ENCODE measurements at places on chromosomes 1 and 21. TPM values are rescaled to one million over a fixed set of nuclear protein-coding genes. Genes with fewer than 3 reads are reported as not detected.

The MAB21L3 gene
- total RNA-seq, result 4.7 TPM

The KRTAP8-1 gene
- not detected for total RNA-seq

The TCHH gene
- 0.06 TPM for total RNA-seq

The IPP gene
- 18.8 TPM for total RNA-seq

The LEMD1 gene
- 1.1 TPM for total RNA-seq

The SLFNL1 gene
- 0.25 TPM for total RNA-seq

The SLAMF7 gene
- total RNA-seq, result 12.9 TPM

DNA sequence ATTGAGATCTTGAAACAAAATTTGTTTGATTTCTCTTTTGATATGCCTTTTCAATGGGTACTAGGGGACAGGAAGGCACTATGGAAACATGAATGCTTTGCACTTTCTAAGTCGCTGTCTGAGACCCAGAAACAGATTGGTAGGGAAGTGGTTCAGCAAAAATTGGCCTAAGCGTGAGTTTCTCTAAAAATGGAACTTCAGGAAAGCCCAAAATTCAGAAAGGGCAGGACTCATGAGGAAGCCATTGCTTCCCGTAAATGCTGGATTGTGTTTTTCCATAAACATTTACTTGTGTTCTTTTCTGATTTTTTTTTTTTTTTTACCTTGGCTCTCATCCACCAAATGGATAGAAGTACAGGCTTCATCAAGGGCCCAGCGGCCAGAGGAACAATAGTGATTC lies 123.7 kb upstream of the ATP1B1 start:
- no peak for DNase-seq

GRCh38 chr1:10250663-10251062 lies 40.3 kb downstream of the KIF1B start:
- DNase-seq, result no peak

- DNase-seq, result no peak
Observed at GRCh38 chr1:121418369-121419049, 233.7 kb downstream of the SRGAP2C start.

- DNase-seq, result no peak
Observed at GRCh38 chr1:31153423-31153822, 86.3 kb downstream of the NKAIN1 start.

- no peak for DNase-seq
Observed at GRCh38 chr1:159932296-159933285, 7.3 kb upstream of the TAGLN2 start.

DNA sequence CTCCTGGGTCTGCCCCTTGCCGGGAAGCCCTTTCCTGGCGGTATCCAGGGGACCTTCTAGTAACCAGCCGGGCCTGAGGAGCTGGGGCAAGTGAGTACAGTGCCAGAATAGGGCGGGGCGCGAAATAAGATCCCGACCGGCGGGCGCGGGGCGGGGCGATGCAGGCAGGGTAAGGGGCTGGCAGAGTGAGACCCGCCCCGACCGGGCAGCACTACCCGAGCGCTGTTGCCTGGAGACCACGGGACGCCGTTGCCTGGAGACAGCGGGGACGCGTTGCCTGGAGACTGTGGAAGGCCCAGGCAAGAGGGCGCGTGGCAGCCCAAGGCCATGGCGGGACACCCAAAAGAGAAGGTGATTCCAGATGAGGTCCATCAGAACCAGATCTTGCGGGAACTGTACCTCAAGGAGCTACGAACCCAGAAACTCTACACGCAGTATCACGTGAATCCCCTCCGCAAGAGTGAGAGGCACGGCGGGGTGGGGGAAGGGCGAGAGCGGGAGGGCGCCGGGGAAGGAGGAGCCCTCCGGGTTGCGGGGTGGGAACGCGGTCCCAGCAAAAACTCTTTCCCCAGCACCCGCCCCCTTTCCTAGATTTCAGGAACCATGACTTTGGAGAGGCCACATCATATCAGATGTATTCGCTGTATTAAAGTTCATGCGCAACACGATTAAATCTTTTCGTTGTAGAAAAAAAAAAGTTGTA lies 24.3 kb downstream of the EBNA1BP2 start:
- peak; percentile 62 for DNase-seq

DNA sequence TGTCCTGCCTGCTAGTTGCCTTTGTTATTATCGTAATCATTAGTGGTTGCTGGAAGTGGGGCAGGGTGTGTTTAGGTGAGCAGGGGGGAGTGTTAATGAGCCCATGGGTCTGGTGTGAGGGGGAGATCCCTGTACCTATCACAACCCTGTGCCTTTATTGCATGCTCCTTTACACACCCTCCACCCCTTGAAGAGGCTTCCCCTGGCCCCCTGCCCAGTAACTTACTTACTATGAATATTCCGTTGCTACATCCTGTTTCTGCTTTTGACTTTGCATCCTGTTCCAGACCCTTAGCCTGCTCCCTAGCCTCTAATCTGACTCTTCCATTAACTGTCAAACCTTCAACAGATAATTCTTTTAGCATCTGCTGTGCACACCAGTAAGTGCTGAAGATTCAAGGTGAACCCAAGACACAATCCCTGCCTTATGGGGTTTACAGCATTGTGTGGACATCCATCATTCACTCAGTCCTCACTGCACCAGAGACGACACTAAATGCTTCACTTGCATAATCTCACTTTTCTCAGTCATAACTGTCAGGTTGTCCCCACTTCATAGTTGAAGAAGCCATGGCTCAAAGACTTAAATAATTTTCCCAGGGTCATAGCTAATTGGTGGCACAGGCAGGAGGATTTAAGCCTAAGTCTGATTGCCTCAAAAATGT lies 47.9 kb downstream of the CDC7 start:
- DNase-seq, result no peak

- DNase-seq, result no peak
Observed at GRCh38 chr1:229230893-229231753, 39.8 kb upstream of the RAB4A start.

DNA sequence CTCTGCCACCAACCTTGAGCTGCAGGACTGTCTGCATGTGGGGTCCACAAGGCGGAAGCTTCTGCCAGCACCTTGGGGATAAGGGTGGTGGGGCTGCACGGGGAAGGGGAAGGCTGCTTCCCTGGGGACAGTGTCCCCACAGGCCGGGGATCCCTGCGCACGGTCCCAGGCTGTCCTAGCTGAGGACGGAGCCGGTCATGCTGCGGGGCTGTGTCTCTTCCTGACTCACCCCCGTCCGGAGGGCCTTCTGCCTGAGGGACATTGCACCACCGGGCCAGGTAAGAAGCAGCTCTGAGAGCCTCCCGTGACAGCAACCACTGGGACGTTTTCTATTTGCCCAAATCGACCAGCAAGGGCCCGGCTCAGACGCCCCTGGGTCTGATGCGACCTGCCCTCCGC lies 29.9 kb downstream of the KRTAP10-1 start:
- DNase-seq, result no peak

- no peak for DNase-seq
Observed at GRCh38 chr1:52795464-52795863, 47.1 kb upstream of the ZYG11A start.

DNA sequence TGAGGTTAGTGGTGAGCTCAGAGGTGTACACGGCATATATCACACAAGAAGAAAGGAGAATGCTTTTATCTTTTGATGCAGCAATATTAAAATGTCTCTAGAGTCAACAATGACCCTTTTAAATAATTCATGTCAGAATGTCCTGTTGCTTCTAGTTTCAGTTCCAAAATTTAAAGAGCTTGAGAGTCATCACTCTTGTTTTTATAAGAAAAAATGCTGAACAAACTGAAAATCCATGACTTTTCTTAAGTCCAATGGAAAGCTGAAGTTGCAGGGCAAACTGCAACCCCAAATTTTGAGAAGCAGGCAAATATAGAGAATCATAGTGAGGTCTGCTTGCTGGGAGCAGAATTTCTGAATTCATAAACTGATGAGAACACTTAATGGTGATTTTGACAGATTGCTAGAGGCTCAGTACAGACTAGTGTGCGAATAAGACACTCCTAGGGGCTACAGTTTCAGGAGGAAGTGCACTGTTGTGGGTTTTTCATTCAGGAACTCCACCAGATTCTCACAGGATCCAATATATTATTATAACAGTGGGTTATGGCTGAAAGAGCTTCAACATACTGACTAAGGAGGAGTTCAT lies 135.1 kb downstream of the CLIC6 start:
- DNase-seq, result no peak

- no peak for DNase-seq
Observed at GRCh38 chr1:15178571-15179484, 25.3 kb downstream of the TMEM51 start.

DNA sequence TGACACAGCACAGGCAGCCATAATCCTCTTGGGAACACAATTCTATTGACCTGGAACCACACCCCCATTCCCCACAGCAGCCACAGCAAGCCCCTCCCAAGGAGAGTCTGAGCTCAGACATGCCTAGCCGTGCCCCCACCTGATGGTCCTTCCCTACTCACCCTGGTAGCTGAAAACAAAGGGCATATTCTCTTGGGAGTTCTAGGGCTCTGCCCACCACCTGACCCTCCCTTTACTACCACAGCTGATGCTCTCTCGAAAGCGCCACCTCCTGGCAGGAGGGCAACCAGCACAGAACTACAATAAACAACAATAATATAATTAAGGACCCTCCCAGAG lies 184.8 kb upstream of the COA6 start:
- no peak for DNase-seq

GRCh38 chr1:113192242-113192641 lies 119.2 kb downstream of the LRIG2 start:
- DNase-seq, result no peak

GRCh38 chr1:228867108-228867950 lies 132.1 kb downstream of the RHOU start:
- DNase-seq, result no peak

- no peak for DNase-seq
Observed at GRCh38 chr1:171754971-171755370, 13.1 kb upstream of the VAMP4 start.

DNA sequence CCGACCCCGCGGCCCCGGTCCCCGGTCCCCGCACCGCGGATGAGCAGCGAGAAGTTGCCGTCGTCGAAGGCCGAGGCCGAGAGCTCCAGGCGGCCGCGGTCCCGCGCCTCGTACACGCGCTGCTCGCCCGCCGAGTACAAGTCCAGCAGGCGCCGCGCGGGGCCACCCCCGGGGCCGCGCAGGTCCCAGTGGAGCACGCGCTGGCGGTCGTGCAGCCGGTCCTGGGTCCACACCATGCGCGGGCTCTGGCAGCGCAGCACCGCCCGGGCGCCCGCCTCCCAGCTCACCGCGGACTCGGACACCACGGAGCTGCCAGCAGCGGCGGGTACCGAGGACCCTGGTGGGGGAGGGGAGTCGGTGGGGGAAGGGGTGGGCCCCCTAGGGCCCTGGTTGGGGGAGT lies 2.9 kb downstream of the MXRA8 start:
- DNase-seq, result no peak

GRCh38 chr1:158115126-158115525 lies 65.6 kb upstream of the CD1D start:
- DNase-seq, result no peak

- DNase-seq, result no peak
Observed at GRCh38 chr21:45818904-45819285, 162.7 kb upstream of the COL6A1 start.

DNA sequence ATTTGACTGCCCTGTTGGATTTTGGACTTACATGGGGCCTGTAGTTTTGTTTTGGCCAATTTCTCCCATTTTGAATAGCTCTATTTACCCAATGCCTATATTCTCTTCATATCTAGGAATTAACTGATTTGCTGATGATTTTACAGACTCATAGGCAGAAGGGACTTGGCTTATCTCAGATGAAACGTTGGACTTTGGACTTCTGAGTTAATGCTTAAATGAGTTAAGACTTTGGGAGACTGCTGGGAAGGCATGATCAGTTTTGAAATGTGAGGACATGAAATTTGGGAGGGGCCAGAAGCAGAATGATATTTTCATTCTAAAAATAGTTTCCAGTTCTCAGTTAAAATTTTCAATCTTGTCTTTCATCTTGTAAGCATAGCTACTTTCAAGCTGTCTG lies 222.3 kb downstream of the COP1 start:
- DNase-seq, result no peak

DNA sequence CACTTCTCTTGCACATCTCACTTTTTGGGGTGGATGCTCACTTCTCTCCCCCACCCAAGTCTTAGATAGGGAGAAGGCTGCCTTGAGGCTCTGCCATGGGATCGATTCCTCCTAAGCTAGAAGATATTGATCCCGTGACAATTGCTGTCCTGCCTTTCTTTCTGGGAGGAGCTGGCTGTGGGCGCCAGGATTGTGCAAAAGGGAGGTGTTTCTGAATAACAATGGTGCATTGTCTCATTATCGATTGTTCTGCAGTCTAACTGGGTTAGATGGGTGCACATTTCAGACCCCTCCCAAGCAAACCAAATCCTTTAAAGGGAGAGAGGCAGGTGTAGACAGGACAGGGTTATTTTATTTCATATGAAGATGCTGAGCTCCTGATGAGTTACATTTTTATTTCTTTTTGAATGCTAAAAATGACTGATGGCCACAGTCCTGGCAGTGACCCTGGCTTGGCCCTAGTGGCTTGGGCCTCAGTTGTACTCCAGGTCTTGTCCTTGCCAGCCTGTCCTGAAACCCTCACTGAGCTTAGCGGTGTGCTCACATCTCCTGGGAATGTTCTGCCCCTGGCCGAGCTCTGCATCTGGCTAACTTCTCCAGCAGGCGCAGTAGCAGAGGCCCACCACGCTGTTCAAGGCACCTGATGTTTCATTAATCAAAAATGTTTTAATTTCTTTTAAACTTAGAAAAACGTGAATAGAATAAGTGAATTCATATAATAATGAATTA lies 99.0 kb upstream of the KAZN start:
- DNase-seq, result no peak

DNA sequence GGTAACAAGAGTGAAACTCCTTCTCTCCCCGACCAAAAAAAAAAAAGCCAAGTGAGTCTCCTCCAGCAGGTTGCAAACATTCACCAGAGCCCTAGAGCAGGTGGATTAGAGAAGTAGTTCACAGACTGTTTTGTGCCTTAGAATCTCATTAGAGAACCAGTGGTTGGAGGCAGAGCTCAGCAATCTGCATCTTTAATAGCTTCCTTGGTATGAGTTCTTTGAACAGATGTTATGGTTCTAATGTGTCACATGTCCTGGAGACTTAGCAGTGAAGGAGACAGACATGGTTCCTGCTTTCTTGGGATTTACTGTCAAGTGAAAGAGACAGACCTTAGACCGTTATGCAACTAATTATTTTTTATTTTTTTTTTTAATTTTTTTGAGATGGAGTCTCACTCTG lies 26.8 kb downstream of the SESN2 start:
- DNase-seq, result no peak

GRCh38 chr1:229041946-229042345 lies 229.0 kb upstream of the RAB4A start:
- no peak for DNase-seq

- no peak for DNase-seq
Observed at GRCh38 chr1:110056776-110057175, 13.7 kb downstream of the ALX3 start.

- DNase-seq, result no peak
Observed at GRCh38 chr1:69985376-69985775, 220.0 kb downstream of the LRRC40 start.

- no peak for DNase-seq
Observed at GRCh38 chr1:147665521-147665920, 4.8 kb downstream of the ACP6 start.

DNA sequence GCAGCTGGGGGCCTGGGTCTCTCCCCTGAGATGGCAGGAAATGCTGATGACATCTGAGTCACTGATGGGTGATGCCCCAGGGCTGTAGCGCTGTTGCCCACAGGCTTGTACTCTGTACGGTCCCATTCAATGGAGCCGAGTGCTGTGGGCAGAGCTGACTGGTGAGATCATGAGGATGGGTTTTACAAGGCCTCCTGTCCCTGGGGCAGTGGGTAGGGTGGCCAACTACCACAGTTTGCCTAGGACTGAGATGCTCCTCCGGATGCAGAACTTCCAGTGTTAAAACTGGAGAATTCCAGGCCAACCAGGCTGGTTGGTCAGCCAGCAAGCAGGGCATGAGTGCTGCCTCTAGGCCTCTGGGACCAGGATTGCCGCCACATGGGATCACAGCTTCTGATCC lies 9.2 kb downstream of the PHLDA3 start:
- DNase-seq, result no peak

All from left colon (tissue), 2 donors.